ENCODE measurements at places on chromosomes 5 and 9.

GRCh38 chr5:3122216-3122615, 370.7 kb upstream of the IRX2 start:
- DNase-seq: no peak

GRCh38 chr5:169430671-169431070, 129.7 kb upstream of the SLIT3 start:
- DNase-seq: no peak

DNA sequence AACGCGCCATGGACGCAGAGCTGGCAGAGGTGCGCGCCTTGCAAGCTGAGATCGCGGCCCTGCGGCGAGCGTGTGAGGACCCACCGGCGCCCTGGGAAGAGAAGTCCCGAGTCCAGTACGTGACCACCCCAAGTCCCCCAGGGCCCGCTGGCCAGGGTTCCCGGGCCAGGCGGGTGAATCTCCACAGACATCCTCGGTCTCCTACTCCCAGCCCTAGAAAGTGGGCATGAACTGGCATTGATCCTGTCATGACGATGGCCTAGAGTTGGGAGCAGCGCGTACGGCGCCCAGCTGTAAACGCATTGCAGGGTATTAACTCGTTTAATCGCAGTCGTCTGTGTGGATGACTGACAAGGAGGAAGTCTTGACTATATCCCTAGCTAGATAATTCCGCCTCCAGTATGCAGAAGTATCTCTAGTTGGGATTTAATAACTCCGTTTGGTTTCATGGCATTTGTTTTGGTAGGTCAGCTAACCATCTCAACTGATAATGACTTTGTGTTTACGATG, 293 bp downstream of the CENPP start:
- no peak for DNase-seq

DNA sequence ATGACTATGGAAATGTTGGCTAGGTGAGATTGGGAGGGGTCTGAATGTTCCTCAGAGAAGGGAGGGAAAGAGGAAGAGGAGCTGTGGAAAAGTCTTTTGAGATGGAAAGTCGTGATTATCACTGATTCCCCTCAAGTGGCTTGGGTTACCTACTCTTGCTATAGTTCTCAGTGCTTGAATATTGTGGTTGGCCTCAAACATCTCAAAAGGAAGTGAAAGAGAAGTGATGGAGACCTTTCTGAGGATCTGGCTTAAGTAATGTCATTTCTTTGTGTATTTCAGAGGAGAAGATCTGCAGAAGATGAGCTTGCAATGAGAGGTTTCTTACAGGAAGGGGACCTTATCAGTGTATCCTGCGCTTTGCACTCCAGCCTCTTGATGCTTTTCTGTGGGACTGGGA, 5.5 kb downstream of the EXOSC2 start:
- no peak for DNase-seq

GRCh38 chr9:116605060-116605459, 82.0 kb upstream of the TRIM32 start:
- DNase-seq: no peak

- peak; percentile 79 for DNase-seq
Measured at GRCh38 chr9:91162784-91163443, 198.8 kb downstream of the AUH start.

GRCh38 chr5:103264508-103264907, 5.9 kb downstream of the MACIR start:
- DNase-seq: no peak

GRCh38 chr5:71974622-71975021, 132.7 kb upstream of the MAP1B start:
- no peak for DNase-seq

DNA sequence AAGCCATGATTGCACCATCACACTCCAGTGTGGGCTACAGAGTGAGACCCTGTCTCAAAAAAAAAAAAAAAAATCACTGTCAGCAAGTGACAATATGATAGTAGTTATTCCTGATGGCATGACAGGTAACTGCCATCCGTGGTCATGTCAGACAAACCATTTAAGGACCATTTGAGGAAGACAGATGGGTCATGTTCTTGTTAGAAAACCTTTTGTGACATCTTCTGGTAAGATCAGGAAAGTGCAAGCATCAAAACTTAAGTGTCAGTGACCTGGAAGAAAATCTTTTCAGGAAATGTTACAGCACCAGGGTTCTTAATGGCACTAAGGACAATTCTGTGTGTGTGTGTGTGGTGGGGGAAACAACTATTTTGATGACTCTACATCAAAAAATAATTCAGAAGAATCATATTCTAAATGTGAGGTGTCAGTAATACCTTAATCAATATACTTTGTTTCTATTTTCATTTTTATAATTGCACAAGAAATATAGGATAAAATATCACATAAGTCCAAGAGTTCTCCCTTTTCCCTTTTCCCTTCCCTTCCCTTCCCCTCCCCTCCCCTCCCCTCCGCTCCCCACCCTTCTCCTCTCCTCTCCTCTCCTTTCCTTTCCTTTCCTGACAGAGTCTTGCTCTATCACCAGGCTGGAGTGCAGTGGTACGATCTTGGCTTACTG, 17.8 kb downstream of the SLC38A9 start:
- no peak for DNase-seq

DNA sequence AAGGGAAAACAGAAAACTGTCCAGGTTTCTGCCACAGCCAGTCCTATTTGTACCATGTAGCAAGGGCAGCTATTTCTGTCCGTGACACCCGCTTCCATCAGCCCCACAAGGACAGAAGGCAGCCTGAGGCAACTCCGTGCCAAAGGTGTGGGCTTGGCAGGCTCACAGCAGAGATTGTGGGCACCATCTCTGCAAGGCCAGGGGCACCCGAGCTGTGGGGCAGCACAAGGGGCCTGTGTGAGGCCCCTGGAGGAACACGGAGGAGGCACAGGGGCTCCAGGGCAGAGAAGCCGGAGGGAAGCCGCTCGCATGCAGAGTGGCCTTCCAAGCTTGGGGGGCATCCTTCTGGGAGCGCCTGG, 43.5 kb downstream of the COL23A1 start:
- DNase-seq: no peak

DNA sequence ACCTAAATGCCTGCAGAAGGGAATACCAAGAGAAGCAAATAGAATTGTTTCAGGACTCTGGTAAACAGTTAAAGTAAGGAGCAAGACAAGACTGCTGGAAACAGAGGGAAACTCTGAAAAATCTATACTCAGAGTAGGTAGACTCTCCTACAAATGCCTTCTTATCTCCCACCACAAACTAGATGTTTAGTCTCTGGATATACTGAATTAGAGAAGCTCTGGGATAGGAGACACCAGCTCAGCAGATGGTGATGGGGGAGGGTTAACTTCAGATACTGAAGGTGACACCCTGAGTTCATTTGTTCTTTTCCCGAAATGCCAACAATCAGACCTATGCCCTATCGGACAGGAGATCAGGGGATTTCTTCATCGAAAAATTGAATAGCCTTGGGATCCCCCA, 54.1 kb upstream of the CHD1 start:
- DNase-seq: no peak

- DNase-seq: no peak
Measured at GRCh38 chr5:65125591-65126541, 355.9 kb downstream of the ADAMTS6 start.

DNA sequence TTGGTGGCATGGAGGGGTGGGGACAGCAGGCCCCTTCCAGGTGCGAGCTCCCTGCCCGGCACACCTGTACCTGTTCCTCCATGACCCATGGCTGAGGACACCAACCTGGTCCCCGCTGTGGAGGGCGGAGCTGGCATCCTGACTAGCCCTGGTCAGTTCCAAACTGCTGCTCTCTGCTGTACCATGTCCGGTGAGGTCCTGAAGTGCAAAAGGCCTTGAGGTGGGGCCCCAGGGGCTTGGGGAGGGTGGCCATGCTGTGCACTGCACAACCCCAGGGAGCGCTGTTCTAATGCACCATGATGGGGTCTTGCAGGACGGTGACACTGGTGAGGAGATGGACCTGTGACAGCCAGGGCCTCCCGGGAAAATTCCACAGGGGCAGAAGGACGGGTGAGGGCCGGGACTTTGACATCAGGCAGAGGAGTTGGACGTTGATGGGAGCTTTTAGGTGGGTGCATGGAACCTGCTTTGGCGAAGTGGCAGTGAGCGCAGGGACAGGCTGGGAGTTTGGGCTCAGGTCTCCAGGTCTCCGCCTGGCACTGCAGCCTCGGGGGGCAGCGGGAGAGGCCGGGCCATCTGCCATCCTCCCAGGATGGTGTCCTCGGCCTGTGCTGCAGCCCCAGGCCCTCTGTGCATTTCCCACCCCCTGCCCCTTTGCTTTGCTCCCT, 38.9 kb downstream of the COL5A1 start:
- no peak for DNase-seq

DNA sequence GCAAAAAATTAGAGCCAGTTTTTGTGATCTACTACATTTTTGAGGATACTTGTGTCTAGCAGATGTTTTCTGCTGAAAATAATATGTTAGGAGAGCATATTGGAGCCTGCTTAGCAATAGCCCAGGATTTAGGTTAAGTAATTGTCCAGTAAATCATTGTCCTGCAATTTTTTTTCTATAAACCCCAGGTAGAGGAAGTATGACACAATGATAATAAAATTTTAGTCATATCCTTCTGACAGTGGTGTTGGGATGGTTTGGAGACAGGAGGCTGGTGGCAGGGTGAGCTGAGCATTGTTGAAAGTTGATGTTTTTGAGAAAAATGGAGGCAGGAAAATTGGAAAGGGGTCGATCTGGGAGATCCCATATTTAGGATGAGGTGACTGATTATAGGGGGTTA, 3.5 kb downstream of the SNCAIP start:
- DNase-seq: no peak

GRCh38 chr5:88824141-88824540, 58.8 kb downstream of the MEF2C start:
- DNase-seq: no peak

DNA sequence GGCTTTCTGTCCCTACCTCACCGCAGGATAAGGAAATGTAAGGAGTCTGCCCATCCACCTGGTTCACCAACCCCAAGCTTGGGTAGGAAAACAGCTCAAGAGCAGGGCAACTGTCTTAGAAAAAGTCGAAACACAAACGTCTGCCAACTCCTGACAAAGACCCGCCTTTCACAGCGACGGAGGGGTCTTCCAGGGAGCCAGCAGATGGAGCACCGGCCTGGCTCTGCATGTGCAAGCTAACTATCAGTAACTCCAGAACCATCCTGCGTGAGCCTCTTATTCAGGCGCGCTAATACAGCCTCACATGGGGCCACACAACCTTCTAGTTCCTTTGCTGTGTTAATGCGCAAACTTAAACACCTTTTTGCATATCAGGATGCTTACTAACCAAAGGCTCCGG, 26.9 kb downstream of the CAMSAP1 start:
- no peak for DNase-seq

DNA sequence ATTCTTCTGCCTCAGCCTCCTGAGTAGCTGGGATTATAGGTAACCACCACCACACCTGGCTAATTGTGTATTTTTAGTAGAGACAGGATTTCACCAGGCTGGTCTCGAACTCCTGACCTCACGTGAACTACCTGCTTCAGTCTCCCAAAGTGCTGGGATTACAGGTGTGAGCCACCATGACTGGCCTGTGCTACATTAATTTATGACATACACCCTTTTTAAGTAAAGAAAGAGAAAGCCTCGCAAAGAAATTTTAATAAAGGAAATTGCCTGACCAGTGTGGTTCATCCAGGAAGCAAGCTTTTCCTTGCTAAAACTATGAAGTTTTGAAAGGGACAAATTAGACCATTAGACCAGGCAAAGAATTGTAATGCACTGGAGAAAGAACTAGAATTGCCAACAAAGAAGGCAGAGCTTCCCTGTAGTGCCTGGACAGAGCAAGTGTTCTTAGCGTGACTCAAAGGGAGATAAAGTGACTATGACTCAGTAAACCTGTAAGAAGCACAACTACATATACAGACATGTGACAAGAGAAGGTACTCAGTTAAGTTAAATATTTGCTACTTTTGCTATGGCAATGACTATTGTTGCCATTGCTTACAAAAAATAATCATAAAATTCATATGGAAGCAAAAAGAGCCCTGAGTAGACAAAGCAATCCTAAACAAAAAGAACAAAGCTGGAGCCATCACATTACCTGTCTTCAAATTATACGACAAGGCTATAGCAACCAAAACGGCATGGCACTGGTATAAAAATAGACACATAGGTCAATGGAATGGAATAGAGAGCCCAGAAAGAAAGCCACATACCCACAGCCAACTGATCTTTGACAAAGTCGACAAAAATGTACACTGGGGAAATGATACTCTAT, 54.6 kb downstream of the FYB1 start:
- DNase-seq: no peak

DNA sequence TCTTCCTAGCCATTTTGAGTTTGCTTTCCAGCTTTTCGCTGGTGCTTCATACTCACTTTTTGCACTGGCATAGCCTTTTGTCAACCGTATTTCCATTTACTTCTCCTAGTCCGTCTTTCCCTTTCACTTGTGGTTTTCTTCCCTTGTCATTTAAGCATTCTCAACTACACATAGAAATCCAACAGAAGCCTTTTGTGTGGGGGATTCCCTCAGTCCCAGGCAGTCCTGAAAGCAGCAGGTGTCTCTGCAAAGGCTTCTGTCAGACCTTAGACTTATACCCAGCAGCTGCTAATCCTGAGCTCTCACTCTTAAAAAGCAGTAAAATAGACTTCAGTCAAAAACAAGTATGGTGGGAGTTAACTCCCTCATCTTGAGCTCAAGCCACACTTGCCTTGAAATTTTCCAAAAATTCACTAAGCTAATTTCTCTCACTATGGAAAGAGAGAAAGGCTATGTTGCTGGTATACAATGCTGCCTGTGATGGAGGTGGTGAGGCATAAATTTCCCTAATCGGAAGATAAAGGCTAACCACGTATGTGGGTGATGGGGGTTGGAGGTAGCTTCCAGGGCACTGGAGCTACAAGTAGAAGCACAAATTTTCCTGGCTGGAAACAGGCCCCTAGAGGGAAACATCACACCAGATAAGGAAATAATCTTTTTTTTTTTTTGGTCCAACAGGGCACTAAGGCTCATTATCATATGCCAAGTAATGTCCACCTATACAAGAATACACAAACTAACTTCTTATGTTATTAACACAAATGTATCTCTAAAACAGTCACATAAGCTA, 34.8 kb upstream of the IFNK start:
- DNase-seq: no peak

- DNase-seq: no peak
Measured at GRCh38 chr5:77850536-77851175, 74.5 kb upstream of the TBCA start.

DNA sequence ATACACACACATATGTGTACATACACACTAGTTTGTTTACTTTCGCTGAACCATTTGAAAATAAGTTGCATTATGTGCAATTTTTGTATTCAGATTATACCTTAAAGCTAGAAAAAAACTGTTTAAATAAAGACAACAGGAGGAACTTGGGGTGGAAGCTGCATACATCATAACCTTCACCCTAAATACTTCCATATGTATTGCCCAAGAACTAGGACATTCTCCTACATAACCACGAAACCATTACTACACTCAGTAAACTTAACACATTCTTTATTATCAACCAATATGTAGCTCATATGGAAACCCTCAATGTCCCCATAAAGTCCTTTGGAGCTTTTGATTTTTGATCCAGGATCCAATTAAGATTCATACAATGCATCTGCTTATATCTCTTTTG, 83.3 kb downstream of the GIN1 start:
- no peak for DNase-seq

- no peak for DNase-seq
Measured at GRCh38 chr9:110928599-110928998, 109.7 kb downstream of the LPAR1 start.
